Endothelial cell of umbilical vein (primary cell): ENCODE measurements at places on chromosomes 16 and 17.

GRCh38 chr16:85172455-85173145 is 60.3 kb upstream of the CIBAR2 start:
- H3K4me1 ChIP-seq = peaks cover 59% of the 10 kb centered on the region
- peak; percentile 71 for DNase-seq
- no peaks in the 10 kb centered on the region for H3K36me3 ChIP-seq
- peak overlapping the region; percentile 39 for H3K4me3 ChIP-seq
- no peaks in the 10 kb centered on the region for H3K27me3 ChIP-seq

- peaks cover 57% of the 10 kb centered on the region for H3K4me1 ChIP-seq
- H3K27ac ChIP-seq = peak overlapping the region; percentile 84
- H3K4me3 ChIP-seq = no peak overlapping the region
- no peaks in the 10 kb centered on the region for H3K36me3 ChIP-seq
- H3K27me3 ChIP-seq = no peaks in the 10 kb centered on the region
Observed at GRCh38 chr16:15993541-15993940, 44.1 kb downstream of the ABCC1 start.

GRCh38 chr17:33260638-33261037 is 32.5 kb downstream of the ASIC2 start:
- H3K27me3 ChIP-seq = no peaks in the 10 kb centered on the region
- no peak for DNase-seq
- no peaks in the 10 kb centered on the region for H3K36me3 ChIP-seq
- H3K27ac ChIP-seq = no peak overlapping the region

DNA sequence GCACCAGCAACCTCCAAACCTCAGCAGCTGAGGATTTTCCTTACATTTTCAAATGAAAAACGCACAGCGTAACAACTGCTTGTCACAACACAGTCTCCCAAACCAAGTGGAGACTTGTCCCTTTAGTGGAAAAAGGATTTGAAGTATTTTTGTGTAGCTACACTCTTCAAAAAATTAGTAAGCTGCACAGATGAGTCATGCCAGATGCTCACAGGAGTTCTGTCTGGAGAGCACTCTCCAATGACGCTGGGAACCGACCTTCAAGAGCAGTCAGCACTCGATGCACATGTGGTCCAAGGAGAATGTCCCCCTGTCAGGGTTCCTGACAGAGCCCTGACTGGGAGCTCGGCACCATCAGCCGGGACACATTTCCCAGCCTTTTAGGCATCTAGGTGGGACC is 39.8 kb downstream of the MAP1LC3B start:
- DNase-seq = no peak
- peaks cover 12% of the 10 kb centered on the region for H3K36me3 ChIP-seq
- H3K27me3 ChIP-seq = no peaks in the 10 kb centered on the region

GRCh38 chr16:71916397-71916920 is 21.1 kb downstream of the IST1 start:
- no peak for DNase-seq
- peaks cover 10% of the 10 kb centered on the region for H3K36me3 ChIP-seq
- peaks cover 22% of the 10 kb centered on the region for H3K4me1 ChIP-seq
- H3K27me3 ChIP-seq = no peaks in the 10 kb centered on the region

GRCh38 chr17:56326001-56326359 is 172.7 kb downstream of the ANKFN1 start:
- H3K27ac ChIP-seq = no peak overlapping the region
- H3K36me3 ChIP-seq = no peaks in the 10 kb centered on the region
- peaks cover 21% of the 10 kb centered on the region for H3K27me3 ChIP-seq
- H3K4me3 ChIP-seq = no peak overlapping the region

DNA sequence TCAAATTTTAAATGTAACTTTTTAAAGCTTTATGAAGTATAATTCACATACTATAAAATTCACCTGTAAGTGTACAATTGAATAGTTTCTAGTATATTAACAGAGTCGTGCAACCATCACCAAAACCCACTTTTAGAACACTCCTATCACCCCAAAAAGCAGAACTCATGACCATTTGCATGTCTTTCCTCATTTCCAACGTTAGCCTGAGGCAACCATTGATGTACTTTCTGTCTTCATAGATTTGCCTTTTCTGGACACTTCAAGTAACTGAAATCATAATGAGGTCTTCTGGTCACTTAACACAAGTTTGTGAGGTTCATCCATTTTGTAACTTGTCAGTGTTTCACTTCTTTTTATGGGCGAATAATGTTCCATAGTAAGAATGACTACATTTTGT is 33.2 kb downstream of the METTL16 start:
- H3K36me3 ChIP-seq = no peaks in the 10 kb centered on the region
- no peak for DNase-seq
- no peaks in the 10 kb centered on the region for H3K27me3 ChIP-seq
- H3K4me3 ChIP-seq = no peak overlapping the region
- H3K27ac ChIP-seq = no peak overlapping the region
- peaks cover 5% of the 10 kb centered on the region for H3K4me1 ChIP-seq

DNA sequence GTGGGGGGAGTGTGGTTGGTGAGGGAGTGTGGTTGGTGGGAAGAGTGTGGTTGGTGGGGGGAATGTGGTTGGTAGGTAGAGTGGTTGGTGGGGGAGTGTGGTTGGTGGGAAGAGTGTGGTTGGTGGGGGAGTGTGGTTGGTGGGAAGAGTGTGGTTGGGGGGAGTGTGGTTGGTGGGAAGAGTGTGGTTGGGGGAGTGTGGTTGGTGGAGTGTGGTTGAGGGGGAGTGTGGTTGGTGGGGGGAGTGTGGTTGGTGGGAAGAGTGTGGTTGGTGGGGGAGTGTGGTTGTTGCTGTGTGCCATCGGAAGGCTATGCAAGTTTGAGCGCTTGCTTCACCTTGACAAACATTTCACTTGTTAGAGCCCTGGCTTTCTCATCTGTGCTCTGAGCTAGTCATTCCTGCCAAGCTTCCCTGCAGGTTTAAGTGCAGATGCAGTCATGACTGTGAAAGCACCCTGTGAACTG is 20.1 kb downstream of the MINK1 start:
- H3K36me3 ChIP-seq = no peaks in the 10 kb centered on the region
- H3K4me3 ChIP-seq = no peak overlapping the region
- H3K27me3 ChIP-seq = no peaks in the 10 kb centered on the region

- no peaks in the 10 kb centered on the region for H3K36me3 ChIP-seq
- no peaks in the 10 kb centered on the region for H3K4me1 ChIP-seq
- no peak for DNase-seq
Observed at GRCh38 chr17:10052106-10052813, 146.1 kb downstream of the GAS7 start.

DNA sequence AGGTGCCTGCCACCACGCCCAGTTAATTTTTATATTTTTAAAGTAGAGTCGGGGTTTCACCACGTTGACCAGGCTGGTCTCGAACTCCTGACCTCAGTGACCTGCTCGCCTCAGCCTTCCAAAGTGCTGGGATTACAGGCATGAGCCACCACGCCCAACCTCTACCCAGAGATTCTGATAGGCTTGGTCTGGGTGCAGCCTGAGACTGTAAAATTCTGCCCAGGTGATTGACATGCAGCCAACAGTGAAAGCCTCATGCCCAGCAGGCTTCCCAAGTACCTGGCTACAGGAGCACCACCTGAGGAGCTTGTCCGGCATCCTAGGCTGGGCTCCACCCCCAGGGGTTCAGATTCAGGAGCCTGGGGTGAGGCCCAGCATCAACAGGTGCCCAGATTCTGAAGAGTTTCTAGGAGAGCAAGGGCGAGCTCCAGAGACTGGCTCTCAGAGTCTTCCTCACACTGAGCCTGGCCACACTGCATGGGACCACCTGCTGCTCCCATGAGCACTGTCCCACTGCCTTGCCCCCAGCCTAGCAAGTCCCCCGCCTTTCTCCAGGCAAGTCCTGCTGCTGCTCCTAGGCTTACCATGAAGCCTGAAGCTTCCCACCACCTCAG is 16.6 kb downstream of the ZNF385C start:
- H3K36me3 ChIP-seq = no peaks in the 10 kb centered on the region
- no peaks in the 10 kb centered on the region for H3K27me3 ChIP-seq
- no peak for DNase-seq
- no peak overlapping the region for H3K4me3 ChIP-seq
- peaks cover 3% of the 10 kb centered on the region for H3K4me1 ChIP-seq
- no peak overlapping the region for H3K27ac ChIP-seq

- no peak overlapping the region for H3K4me3 ChIP-seq
- H3K27ac ChIP-seq = no peak overlapping the region
- H3K36me3 ChIP-seq = no peaks in the 10 kb centered on the region
- no peaks in the 10 kb centered on the region for H3K27me3 ChIP-seq
- no peak for DNase-seq
Observed at GRCh38 chr16:19837331-19837980, 47.2 kb downstream of the GPRC5B start.

GRCh38 chr16:53600126-53600525 is 97.1 kb upstream of the AKTIP start:
- no peak overlapping the region for H3K27ac ChIP-seq
- no peaks in the 10 kb centered on the region for H3K27me3 ChIP-seq
- no peak for DNase-seq

DNA sequence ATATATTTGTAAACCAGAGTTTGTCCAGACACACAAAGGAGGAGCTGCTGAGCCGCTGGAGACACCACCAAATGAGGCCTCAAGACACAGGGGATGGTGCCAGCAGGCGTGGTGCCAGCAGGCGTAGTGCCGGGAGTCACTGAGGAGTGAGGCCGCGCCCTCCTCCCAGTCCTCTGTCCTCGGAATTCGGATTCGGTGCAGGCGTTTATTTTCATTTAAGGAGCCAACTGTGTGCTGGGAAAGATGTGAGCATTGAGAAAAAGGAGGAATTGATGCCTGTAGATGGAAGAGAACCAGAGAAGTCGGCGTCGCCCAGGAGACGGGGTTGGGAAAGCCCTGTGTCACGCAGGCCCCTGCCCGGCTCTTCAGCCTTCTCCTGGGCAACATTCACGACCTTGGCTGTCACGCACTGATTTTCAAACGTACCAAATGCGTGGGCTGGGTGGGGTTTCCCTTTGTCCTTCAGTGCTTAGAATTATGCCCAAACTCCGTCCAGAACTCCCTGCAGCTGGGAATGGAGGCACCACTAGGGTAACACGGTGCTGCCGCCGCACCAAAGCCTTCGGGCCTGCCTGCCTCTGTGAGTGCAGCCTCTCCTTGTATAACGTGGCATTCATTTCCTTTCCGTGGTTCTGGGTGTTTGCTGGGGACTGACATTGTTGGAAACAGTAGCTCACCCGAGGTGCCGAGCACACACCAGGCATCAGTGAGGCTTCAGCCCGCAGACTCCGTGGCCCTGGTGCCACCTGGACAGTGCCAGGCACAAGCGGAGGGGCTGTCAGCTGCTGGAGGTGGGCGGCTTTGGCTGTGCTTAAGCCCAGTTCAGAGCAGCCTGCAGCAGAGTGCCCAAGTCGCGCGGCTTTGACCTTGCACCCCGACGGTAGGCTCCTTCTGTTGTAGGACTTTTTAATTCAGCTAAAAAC is 49.0 kb upstream of the CHMP6 start:
- H3K4me1 ChIP-seq = no peaks in the 10 kb centered on the region
- no peaks in the 10 kb centered on the region for H3K36me3 ChIP-seq
- H3K27me3 ChIP-seq = no peaks in the 10 kb centered on the region
- DNase-seq = no peak
- H3K4me3 ChIP-seq = no peak overlapping the region
- H3K27ac ChIP-seq = no peak overlapping the region

DNA sequence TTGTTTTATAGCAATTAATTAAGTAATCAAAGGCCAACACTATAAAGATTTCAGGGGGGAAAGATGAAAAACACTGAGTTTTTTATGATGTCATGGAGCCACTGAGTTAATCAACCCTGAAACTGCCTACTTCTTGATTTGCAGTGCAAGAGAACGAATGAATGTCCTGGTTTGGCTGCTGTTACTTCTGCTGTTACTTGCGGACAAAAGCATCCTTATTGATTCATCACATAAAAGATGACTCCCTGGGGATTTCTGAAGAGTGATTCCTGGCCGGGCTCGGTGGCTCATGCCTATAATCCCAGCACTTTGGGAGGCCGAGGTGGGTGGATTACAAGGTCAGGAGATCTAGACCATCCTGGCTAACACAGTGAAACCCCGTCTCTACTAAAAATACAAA is 10.9 kb upstream of the SPNS3 start:
- H3K4me1 ChIP-seq = no peaks in the 10 kb centered on the region
- no peak overlapping the region for H3K27ac ChIP-seq
- no peaks in the 10 kb centered on the region for H3K36me3 ChIP-seq
- no peak for DNase-seq

- peak; percentile 79 for DNase-seq
- H3K27me3 ChIP-seq = no peaks in the 10 kb centered on the region
- H3K36me3 ChIP-seq = peaks cover 1% of the 10 kb centered on the region
- peaks cover 9% of the 10 kb centered on the region for H3K4me1 ChIP-seq
Observed at GRCh38 chr16:56513972-56514371, 5.9 kb downstream of the BBS2 start.

GRCh38 chr16:894841-895240 is 75.9 kb downstream of the LMF1 start:
- H3K4me3 ChIP-seq = no peak overlapping the region
- H3K36me3 ChIP-seq = no peaks in the 10 kb centered on the region
- H3K27ac ChIP-seq = no peak overlapping the region
- DNase-seq = no peak

DNA sequence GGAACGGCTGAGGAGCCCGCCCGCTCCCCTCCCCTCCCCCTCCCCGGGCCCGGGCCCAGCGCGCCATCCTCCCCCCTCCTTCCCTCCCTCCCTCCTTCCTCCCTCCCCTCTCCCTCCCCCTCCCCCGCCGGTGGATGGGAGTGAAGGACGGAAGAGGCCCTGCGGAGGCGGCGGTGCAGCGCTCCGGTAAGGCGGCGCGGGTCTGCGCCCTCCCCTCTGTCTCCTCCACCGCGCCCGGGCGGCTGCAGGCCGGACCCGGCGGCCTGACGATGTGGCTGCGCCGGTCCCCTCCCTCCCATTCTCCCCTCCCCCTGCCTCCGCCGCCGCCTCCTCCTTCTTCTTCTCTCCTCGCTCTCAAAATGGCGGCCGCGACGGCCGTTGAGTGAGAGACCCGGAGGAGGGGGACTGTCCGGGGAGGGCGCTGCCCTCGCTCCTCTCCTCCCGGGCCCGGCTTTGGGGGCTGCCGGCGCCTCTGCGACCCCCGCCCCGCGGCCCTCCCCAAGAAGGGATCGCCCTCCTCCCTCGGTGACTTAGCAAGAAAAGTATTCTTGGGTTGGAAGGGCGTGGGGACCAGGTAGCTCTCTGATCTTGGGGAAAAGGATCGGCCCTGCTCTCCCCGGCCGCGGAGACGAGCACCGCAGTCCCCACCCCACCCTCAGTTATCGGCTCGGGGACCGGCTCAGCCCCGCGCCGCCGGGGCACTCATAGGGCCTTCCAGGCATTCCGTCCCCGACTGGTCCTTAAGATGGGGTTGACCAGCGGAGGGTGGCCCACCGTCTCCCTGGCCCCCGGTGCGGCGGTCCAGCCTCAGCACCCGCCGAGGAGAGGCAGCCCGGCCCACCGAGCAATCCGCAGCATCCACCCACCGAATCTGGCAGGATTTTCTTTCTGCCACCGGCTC is 617 bp downstream of the PAFAH1B1 start:
- H3K4me3 ChIP-seq = peak overlapping the region; percentile 98
- H3K4me1 ChIP-seq = peaks cover 25% of the 10 kb centered on the region
- H3K27ac ChIP-seq = peak overlapping the region; percentile 96
- DNase-seq = peak; percentile 73
- no peaks in the 10 kb centered on the region for H3K36me3 ChIP-seq
